ENCODE measurements at places on chromosomes 4 and X.

- no peak for DNase-seq
Observed at GRCh38 chr4:165909947-165910346, 36.9 kb downstream of the TLL1 start.

GRCh38 chr4:83335701-83336100 is 1.1 kb upstream of the HPSE start:
- DNase-seq, result no peak

- DNase-seq, result no peak
Observed at GRCh38 chr4:86848136-86848535, 1.0 kb downstream of the SLC10A6 start.

- no peak for DNase-seq
Observed at GRCh38 chr4:112069110-112069509, 76.1 kb upstream of the FAM241A start.

- no peak for DNase-seq
Observed at GRCh38 chrX:78619834-78620233, 39.3 kb downstream of the RTL3 start.

GRCh38 chr4:152310257-152310656 is 225.6 kb downstream of the FBXW7 start:
- no peak for DNase-seq

GRCh38 chrX:42531441-42531840 is 246.5 kb downstream of the PPP1R2C start:
- no peak for DNase-seq

DNA sequence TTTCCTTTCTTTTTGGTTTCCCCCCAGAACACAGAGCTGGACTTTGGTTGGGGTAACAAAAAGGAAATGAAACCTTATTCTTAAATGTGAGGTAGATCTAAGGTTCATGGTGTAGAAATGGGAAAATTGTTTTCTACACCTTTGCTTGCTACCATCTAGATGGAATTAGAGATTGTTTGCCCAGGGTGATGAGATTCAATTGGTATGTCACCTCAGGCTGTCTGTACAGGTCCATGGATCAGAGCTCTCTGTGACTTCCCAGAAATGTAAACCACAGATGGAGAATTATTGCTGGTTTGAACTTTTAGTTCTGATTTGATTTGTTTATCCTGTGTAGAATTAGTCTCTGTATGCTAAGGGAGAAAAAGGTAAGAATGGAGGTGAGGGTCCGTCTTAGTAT is 146.7 kb downstream of the PCDH7 start:
- no peak for DNase-seq

GRCh38 chr4:168128601-168129000 is 36.3 kb downstream of the ANXA10 start:
- no peak for DNase-seq

DNA sequence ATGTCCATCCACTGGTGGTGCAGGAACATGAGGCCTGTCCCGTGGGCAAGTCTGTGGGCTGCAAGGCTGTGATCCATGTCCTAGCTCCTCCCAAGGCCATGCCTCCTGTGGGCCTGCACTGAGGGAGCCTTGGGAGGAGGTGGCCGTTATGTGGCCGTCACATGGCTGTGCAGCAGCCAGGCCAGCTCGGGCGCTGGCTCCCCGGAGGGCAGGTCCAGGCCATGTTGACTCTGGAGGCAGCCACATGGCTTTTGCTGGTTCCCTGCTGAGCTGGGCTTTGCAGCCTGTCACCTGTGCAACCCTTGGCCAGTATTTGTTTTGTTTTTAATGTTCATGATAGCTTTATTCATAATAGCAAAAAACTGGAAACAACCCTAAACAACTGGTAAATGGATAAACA is 13.3 kb downstream of the ADRA2C start:
- no peak for DNase-seq

DNA sequence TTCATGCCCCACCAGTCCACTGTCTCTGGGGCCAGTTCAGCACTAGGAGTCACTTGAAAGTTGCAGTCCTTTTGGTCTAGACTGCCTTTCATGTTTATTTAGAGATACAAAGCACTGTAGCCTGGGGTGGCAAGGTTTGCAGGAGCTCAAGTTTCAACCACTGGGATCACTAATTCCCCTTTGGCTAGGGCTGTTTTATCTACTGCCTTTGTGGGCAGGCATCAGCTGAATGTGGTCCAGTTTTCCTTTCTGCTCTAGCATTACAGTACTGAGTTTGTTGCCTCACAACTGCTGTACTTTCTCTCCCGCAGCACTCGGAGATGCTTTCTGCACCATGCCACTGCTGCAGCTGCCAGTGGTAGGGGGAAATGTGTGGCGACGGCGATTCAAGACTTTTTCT is 222.3 kb upstream of the HDX start:
- no peak for DNase-seq

GRCh38 chrX:33032700-33033099 is 178.6 kb downstream of the DMD start:
- no peak for DNase-seq

DNA sequence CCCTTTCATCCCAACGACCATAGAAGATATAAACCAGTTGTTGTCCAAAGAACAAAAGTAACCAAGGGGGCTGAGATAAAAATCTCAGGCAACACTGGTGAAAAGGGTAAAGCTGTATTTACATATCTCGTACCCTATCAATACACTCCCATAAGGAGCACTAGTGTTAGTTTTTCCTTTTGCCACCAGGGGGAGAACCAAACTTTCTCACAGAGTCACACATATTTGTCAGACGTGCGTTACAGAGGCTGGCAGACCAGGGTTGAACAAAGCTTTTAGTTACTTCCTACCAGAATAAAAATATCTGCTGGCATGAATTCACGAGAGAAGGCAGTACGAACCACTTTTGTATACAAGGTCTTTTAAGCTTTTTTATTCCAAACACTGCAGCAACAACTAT is 88.3 kb downstream of the AMELX start:
- DNase-seq, result peak; percentile 22

DNA sequence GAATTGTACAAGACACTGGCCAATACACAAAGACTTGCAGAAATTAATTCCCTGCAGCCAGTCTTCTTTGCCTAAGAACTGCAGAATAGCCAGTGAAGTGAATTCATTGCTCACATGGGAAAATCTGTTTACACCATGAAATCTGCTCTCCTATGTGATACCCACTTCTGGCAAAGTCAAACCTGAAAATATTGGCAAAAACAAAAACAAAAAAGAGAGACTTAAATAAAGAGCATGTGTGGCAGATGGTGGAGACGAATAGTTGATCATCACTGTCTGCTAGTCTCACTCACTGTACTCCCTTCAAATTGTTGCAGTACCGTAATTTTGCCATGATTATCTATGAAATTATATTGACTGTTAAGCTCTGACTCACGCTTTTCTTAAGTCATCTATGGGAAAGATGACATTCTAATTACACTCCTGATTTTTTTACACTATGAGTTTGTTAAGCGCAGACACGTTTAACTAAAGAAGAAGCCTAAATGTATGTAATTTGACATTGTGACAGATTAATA is 406.8 kb downstream of the PCDH7 start:
- DNase-seq, result no peak

DNA sequence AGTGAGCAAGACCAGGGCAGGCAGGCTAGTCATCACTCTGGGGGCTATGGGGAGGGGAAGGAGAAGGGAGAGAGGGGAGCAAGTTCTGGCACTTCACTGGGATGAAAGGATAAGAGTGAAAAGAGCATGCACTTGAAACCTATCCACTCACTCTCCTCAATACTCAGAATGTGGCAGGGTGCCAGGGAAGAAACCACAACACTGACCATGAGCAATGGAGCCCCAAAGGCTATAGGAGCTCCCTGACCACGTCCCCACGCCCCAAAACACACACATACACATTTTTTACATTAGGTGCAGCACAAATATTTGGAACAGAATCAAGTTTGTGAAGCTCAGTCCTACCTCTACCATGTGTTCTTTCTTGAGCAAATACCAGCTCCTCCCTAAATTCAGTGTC is 132.2 kb downstream of the IDS start:
- DNase-seq, result no peak

GRCh38 chr4:168279556-168279955 is 39.0 kb downstream of the DDX60 start:
- no peak for DNase-seq

DNA sequence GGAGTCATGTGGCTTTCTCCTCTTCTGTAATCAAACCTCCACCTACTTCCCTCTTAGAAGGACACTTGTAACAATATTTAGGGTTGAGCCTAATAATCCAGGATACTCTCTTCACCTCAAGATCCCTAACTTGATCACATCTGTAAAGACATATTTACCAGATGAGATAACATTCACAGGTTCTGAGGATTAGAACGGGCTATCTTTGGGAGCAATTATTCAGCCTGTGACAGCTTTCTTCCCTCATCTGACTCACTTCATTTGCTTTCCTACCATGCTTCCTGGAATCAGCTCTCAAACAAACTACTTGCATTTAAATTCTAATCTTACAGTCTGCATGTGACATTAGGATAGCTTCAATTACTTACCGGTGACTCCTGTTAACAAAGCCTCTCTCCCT is 133.5 kb upstream of the NDST3 start:
- DNase-seq, result no peak
